DMS53 (cell line): ENCODE measurements at places on chromosomes 13 and 19.

GRCh38 chr13:44758630-44759383 is 182.7 kb upstream of the TSC22D1 start:
- DNase-seq, result peak; percentile 80

GRCh38 chr19:30163663-30164062 is 208.5 kb upstream of the ZNF536 start:
- DNase-seq, result no peak

DNA sequence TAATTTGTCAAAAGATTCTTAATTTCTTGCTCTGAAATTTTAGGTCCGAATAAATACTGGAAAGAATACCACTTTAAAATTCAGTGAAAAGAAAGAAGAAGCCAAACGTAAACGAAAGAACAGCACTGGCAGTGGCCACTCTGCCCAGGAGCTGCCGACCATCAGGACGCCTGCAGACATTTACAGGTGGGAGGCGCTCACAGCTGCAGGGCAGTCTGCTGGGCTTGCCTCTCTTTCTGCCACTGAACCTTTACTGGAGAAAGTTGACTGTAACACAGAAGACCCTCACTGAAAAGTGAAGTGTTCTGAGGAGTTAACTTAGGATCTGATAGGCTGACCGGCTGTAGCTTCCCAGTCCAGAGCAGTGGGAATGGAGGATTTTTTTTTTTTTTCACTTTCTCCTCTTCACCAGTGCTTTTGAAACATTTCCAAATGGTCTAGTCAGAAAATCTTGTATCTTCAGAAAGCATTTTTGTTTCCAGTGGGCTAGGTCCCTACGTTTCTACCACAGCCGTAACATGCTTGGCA is 69.1 kb downstream of the URI1 start:
- DNase-seq, result peak; percentile 58

DNA sequence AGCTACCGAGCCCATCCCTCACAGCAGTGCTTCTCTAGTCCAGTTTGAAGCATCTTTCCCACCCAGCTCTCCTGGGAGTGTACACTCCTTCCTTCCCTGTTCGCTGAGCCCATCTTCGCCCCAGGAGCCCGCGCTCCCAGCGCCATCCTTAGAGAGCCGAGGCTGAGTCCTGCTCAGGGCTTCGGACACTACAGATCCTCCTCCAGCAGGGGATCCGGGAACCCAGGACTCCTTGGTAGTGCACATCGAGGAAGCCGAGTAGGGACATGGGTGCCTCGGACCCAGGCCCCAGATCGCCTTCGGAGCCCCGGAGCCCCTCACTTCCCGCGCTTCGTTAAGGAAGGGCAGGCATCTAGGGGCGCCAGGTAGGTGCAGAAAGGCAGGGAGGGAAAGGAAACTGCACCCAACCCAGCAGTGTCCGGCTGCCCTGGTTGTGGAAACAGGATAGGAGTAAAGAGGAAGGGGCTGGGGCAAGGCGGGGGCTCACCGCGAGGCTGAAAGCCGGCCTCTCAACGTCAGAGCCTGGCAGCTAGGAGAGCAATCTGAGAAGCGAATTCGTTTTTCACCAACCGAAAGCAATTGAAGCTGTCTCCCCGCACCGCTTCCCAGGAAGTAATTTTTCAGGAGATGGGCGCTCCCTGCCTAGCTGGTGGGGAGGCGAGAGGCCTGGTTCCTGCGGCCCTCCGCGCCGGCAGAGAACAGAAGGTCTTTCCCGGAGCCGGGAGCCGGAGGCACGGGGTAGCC is 1.0 kb downstream of the PDX1 start:
- peak; percentile 74 for DNase-seq

DNA sequence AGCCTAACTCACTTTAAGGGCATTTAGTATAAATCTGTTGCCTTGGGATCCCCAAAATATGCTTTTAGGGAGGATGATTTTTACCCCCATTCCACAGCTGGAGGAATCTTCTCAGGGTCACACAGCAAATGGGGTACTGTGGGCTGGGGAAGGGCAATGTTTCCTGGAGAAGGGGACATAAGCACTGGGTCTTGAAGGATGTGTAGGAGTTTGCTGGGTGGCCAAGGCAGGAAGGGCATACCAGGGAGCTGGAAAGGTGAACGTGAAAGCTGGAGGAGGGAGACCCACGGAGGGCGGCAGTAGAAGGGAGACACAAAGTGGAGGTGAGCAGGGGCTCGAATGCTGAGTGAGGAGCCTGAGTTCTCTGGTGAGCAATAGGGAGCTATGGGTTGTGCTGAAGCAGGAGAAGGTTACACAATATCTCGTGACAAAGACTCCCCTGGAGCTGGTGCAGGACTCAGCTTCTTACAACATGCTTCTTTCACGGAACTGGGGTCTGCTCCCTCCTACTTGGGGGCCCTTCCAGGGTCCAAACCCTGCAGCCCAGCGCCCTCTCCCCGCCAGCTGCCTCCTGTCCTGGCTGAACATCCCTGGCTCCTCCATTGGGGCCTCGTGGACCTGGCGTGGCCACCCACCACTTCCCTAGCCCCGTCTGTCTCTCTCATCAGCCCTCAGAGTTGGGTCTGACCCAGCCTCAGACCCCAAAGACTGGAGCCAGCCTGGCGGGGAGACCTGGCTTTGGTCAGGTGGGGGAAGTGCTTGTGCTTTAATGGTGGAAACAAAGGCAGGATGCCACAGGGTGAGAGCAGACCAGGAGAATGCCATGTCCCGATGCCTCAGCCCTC is 11.1 kb downstream of the CILP2 start:
- no peak for DNase-seq

- DNase-seq, result no peak
Measured at GRCh38 chr19:42150911-42151361, 18.7 kb upstream of the POU2F2 start.

DNA sequence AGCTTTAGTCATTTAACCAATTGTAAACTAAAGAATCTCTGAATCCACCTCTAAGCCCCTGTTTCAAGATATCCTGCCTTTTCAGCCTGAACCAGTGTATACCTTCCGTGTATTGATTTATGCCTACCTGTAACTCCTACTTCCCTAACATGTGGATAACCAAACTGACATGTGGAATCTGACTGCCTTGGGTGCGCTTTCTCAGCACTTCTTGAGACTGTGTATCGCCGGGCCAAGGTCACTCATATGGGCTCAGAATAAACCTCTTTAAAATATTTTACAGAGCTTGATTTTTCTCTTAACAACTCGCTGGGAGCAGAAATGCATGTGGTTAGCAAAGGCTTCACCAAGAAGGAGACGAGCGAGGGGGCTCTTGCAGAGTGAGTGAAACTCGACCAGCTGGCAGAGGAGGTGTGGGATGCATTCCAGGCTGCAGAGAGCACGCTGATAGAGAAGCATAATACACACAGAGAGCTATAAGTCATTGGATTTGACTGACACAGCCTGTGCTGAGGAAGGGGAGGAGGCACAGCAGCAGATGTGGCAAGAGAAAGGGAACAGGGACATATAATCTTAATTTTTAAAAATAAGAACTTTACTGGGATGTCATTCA is 268.2 kb upstream of the MAB21L1 start:
- no peak for DNase-seq

- no peak for DNase-seq
Measured at GRCh38 chr13:78852709-78853108, 193.8 kb upstream of the OBI1 start.

- DNase-seq, result no peak
Measured at GRCh38 chr13:61277586-61278276, 137.9 kb downstream of the PCDH20 start.

DNA sequence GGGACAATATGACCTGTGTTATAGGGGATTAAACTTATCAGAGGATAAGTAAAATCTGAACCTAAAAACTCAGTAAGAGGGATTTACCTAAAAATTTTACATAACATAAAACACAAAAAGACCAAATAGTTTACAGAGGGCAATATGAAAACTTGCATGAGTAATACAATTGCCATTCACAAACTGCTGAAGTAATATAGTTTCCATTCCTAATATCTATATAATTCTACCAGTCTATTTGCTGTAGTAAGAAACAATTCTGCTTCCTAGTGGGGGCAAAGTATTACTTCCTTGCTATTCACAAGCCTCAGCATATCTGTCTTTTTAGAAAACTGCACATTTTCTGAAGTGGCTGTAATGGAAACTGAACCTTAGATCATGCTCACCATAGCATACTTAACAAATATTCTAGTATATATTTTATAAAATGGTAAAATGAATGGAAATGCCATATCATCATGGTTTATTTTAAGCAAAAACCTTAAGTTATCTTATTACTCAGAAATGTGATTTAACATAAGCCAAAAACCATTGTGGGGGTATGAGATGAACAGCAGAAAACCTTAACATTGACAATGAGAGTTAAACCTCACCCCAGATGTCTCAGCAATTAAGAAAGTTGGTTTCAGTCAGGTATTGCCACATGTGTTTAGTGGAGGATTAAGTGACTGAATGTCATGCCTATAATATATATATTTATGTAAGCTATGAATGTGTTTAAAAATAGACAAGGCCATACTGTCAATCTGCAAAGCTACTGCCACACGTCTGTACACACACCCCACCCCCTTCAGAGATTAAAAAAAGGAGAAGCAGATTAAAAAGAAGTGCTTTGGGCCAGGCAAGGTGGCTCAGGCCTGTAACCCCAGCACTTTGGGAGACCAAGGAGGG is 136.8 kb downstream of the MIPEP start:
- DNase-seq, result no peak

DNA sequence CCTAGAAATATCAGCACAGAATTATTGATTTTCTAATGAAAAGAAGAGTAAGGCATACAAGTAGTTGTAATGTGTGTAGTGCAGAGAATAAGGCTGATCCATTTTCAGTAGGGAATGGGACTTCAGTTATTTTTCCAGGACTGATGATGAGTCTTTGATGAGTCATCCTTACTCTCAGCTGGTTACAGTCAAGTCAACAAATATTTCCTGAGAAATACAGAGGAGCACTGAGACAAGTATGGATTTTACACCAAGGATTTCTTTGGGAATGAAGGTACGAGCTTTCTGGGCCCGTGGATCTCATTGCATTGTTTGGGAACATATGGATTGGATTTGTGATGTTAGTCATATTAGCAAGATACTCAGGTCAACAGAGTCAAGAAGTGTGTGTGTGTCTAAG is 502.7 kb downstream of the FGF9 start:
- peak; percentile 77 for DNase-seq

- DNase-seq, result no peak
Measured at GRCh38 chr13:94236872-94237271, 242.6 kb downstream of the DCT start.

DNA sequence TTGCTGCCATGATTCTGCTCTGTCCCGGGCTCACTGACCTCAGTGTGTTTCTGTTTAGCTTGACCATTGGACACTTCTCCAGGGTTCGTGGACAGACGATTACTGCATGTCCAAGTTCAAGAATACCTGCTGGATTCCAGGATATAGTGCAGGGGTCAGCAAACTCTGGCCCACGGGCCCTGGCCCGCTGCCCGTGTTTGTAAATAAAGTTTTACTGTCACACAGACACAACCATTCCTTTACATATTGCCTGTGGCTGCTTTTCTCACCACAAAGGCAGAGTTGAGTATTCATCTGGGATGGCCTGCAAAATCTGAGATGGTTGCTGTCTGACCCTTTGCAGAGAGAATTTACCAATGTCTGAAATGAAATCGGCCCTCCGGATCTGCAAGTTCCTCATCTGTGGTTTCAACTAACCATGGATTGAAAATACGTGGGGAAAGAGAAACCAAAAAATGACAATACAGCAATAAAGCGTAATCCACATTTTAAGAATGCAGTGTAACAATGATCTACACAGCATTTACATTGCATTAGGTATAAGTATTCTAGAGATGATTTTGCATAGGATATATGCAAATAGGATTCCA is 25.9 kb upstream of the F2RL3 start:
- no peak for DNase-seq

- DNase-seq, result peak; percentile 54
Measured at GRCh38 chr13:71879129-71879535, 12.1 kb upstream of the DACH1 start.

DNA sequence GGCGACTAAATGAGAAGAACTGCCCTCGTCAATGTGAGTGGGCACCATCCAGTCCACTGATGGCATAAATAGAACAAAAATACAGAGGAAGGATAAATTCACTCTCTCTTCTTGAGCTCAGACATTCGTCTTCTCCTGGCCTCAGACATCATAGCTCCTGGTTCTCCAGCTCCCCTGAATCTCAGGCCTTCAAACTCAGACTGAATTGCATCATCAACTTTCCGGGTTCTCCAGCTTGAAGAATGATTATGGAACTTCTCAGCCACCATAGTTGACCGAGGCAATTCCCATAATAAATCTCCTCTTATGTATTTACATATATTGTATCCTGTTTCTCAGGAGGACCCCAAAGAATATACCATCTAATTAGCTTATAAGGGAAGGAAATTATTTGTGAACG is 55.0 kb upstream of the FNDC3A start:
- no peak for DNase-seq

DNA sequence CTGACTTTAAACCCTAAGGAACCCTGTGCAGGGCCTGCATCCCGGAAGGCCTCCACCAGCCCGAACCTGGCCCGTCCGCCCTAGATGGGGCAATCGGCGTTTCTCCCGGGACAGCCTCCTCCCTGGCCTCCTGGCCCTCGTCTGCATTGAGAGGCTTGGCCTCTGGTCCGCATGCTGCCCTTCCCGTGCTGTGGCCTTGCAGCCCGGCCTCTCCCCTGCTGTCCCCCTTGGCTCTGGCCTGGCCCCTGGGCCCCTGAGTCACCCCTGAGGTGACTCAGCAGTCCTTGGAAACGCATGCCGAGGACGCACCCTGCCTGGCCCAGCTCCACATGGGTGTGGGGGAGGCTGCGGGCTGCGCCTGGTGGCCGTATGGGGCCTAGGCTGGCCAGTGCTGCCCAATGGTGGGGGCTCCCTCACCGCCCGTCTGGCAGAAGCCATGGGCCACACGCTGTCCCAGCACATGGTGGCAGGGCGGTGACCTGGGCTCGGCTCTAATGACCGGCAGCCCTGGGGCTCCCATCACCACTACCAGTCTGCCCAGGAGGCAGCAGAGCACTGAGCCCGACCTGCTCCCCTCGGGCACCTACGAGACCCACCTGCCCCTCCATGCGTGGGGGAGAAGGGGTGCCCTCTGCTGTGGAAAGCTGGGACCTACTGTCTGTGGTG is 25.7 kb downstream of the SH3GL1 start:
- peak; percentile 83 for DNase-seq

- DNase-seq, result peak; percentile 77
Measured at GRCh38 chr13:32267836-32268439, 47.2 kb downstream of the ZAR1L start.

GRCh38 chr13:98846521-98846920 is 94.0 kb upstream of the SLC15A1 start:
- no peak for DNase-seq

- peak; percentile 52 for DNase-seq
Measured at GRCh38 chr19:10855879-10856522, 7.8 kb downstream of the C19orf38 start.

- no peak for DNase-seq
Measured at GRCh38 chr13:47502166-47502565, 498.9 kb downstream of the SUCLA2 start.
